ENCODE measurements at places on chromosomes 7 and 10.

DNA sequence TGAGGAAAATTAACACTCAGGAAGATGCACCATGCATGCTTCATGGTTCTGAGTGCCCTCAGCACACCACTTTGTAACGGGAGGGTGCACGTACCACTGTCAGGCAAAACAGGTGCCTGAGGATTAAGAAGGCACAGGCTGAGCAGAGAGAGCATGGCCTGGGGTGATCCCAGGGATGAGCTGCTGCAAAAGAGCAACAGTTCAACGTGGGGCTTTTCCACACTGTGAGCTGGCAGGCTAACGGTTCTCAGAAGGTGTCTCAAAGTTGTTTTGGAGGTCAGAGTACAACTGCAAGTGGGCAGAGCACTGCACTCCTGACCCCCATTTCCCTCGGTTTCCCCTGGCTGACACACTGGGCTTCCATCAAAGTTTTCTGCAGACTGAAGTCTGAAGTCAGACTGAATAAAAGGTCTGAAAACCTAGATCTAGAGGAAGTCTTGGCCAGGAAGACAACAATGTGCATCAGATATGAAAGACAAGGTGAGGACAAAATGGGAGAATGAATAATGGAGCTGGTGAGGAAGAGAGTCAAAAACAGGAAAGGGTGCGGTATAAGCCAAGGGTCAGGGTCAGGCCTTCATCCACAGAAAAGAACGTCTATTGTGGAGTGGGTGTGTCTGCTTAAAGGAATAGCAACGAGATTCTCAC lies 20.5 kb downstream of the ZNF438 start:
- DNase-seq: no peak

DNA sequence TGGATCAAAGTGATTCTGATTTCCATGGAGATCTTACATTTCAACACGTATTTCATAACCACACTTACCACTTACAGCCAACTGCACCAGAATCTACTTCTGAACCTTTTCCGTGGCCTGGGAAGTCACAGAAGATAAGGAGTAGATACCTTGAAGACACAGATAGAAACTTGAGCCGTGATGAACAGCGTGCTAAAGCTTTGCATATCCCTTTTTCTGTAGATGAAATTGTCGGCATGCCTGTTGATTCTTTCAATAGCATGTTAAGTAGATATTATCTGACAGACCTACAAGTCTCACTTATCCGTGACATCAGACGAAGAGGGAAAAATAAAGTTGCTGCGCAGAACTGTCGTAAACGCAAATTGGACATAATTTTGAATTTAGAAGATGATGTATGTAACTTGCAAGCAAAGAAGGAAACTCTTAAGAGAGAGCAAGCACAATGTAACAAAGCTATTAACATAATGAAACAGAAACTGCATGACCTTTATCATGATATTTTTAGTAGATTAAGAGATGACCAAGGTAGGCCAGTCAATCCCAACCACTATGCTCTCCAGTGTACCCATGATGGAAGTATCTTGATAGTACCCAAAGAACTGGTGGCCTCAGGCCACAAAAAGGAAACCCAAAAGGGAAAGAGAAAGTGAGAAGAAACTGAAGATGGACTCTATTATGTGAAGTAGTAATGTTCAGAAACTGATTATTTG lies 15.3 kb downstream of the HNRNPA2B1 start:
- no peak for DNase-seq

GRCh38 chr10:75967491-75967890 lies 536.1 kb downstream of the LRMDA start:
- no peak for DNase-seq

- no peak for DNase-seq
Observed at GRCh38 chr10:49133706-49134248, at the start of gene FAM170B. Gene FAM170B (minus strand): TSS chr10:49134021. CDS start chr10:49133918, 103 bp downstream.

- DNase-seq: no peak
Observed at GRCh38 chr7:96361116-96361857, 39.4 kb upstream of the SLC25A13 start.

DNA sequence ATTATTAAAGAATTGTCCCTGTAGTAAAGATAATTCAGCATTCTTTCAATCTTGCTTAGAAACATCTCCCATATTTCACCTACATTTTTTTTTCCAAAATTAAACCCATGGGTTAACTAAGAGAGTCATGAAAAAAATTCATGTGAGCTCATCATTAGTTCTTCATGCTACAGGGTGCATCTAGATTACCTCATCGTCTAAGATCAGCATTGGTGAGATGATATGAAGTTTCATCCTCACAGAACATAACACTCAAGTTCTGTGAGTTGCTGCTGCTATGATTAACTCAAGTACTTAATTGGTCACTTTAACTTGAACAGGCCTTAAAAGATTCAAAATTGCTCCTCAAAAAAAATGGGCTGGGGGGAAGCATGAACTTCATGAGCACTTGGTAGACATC lies 50.0 kb downstream of the RAB11FIP2 start:
- DNase-seq: no peak

DNA sequence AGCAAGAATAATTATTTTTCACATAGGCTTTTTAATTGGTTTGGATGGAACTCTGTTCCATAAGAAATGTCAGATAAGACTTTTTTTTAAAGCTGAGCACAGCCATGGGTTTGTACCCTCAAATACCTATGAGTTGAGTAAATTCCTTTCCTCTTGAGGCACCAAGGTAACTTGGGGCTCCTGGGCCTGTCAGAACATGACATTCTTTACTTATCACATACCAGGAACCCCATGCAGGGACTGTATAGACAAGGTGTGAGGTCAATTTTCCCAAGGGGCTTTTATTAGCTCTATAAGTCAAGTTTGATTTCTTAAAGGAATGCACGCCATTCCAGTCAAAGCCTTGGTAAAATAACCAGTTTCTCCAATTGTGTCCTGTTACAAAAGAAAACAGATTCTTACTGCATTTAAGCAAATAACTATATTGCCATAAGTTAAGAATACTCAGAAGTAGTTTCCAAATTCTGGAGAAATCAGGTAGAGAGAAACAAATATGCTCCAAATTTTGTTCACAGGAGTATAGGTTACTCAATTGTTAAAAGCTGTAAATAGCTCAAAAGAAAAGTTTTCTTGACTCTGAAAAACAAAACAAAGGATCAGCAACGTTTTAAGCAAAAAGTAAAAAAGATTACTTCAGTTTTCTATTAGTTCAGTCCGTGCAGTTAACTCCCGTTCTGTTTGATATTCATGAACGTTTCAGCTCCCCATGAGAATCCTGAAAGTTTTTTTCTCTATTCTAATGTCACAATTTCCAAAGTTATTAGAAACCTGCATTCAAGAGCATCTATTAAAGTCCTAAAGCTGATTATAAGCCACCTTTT lies 167.5 kb upstream of the NAMPT start:
- DNase-seq: no peak

- DNase-seq: no peak
Observed at GRCh38 chr7:137611606-137612005, 235.2 kb downstream of the DGKI start.

DNA sequence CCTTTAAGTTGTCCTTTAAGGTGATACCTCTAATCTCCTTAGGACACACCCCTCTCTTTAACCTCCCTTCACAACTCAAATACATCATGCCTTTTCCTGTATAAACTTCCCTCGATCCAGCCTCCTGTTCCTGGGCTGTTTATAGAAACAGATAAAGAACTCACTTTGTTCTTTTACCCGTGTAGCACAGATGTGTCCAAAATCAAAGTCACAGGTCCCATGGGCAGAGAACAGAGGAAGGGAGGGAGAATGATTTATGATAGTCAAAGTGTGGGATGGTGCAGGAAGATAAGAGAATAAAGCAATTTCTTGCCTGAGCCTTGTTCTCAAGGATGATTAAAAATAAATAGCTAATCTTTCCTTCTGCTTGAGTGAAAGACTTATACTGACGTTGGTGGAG lies 50.3 kb upstream of the CABCOCO1 start:
- no peak for DNase-seq

GRCh38 chr7:39922580-39922979 lies 27.5 kb upstream of the CDK13 start:
- DNase-seq: no peak

GRCh38 chr7:114008696-114009095 lies 89.9 kb upstream of the PPP1R3A start:
- DNase-seq: no peak

DNA sequence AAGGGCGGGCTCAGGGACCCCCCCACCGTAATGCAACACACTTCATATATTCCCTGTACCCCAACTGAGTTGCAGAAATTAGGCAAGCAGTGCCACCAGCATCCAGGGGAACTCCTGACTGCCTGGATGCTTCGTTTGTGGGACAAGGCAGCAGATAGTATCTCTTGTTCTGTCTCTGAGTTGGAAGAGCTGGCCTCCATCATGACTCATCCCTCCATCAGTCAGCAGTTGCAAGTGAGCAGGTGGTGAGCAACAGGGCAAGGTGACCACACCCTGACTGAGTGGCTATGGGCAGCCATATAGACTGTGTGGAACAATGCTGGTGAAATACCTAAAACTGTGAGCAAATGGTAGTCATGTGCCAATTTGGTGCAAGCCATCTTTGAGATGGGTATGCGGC lies 22.8 kb upstream of the ADAMTS14 start:
- no peak for DNase-seq

GRCh38 chr10:93516006-93516380 lies 19.6 kb downstream of the CEP55 start:
- no peak for DNase-seq

- DNase-seq: no peak
Observed at GRCh38 chr7:94623820-94624219, 32.1 kb downstream of the SGCE start.

GRCh38 chr10:89047397-89047796 lies 56.8 kb downstream of the FAS start:
- no peak for DNase-seq

DNA sequence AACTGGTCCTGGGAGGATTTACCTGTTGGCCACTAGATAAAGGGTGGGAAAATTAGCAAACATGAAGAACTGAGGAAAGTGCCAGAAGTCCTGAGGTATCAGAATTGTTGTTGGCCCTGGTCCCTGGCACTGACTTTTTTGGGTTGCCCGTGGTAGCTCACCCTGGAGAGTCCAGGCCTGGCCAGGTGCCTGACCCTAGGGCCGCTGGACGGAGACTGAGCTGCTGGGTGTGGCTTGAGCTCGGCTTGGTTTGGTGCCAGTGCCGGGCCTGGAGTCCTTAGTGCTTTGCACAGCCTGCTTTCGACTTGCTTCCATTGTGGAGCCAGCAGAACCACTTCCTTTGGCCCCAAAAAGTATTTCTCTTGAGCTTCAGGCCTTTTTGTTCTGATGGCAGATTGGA lies 12.9 kb downstream of the MDH2 start:
- DNase-seq: no peak

GRCh38 chr10:127012769-127013152 lies 107.5 kb downstream of the DOCK1 start:
- no peak for DNase-seq

GRCh38 chr7:116399819-116400218 lies 99.7 kb upstream of the CAV2 start:
- no peak for DNase-seq

- DNase-seq: no peak
Observed at GRCh38 chr10:97150013-97150595, 35.7 kb downstream of the SLIT1 start.

GRCh38 chr10:100186253-100187212 lies 704 bp upstream of the ERLIN1 start:
- DNase-seq: no peak

DNA sequence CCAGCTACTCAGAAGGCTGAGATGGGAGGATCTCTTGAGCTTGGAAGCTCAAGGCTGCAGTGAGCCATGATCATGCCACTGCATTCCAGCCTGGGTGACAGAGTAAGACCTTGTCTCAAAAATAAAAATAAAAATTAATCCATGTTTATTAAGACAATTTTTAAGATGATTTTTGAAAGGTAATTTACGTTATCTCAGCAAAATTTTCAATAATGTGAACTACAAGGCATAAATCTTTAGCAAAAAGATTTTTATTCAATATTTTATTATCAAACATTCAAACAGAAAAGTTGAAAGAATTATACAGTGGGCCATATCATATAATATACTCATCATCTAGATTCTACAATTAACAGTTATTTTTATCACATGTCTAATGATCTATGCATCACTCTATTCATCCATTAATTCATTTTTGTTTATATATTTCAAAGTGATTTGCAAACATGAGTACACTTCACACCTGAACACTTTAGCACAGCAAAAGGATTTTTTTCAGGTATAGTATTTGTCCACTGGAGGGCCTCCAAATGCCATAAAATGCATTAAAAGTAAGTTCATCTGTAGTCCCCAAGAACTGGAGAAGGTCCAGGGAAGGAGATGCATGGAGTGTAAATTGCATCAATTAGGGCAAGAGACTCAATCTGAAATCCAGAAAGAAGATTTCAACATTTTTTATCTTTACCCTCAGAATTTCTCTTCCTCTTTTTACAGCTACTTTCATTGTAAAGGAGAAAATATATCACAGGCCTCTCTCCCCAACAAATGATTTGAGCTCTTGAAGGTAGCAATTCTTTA lies 38.6 kb upstream of the RSBN1L start:
- DNase-seq: no peak

GRCh38 chr7:137946011-137946410 lies 55.9 kb downstream of the CREB3L2 start:
- DNase-seq: no peak

DNA sequence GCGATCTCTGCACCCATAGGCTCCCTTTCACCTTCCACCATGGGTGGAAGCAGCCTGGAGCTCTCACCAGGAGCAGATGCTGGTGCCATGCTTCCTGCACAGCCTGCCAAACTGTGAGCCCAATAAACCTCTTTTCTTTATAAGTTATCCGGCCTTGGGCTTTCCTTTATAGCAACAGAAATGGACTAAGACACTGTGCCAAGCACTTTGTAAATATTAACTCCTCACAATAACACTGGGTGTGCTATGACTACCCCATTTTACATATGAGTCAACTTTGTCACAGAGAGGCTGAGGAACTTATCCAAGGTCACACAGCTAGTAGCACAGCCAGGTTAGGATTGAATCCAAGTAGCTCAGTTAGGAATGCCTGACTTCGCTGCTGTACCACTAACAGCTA lies 79.7 kb upstream of the KCNMA1 start:
- DNase-seq: no peak

- DNase-seq: no peak
Observed at GRCh38 chr7:92137557-92137956, 3.3 kb upstream of the CYP51A1 start.

GRCh38 chr10:10500937-10501336 lies 516.7 kb upstream of the CELF2 start:
- no peak for DNase-seq

- DNase-seq: no peak
Observed at GRCh38 chr7:75928568-75928914, 13.6 kb downstream of the POR start.

All from SIG-M5 (cell line).